ENCODE measurements at places on chromosomes 3 and 15.
A peak's percentile ranks its signal among the peaks of the same experiment; 100 is the strongest.

DNA sequence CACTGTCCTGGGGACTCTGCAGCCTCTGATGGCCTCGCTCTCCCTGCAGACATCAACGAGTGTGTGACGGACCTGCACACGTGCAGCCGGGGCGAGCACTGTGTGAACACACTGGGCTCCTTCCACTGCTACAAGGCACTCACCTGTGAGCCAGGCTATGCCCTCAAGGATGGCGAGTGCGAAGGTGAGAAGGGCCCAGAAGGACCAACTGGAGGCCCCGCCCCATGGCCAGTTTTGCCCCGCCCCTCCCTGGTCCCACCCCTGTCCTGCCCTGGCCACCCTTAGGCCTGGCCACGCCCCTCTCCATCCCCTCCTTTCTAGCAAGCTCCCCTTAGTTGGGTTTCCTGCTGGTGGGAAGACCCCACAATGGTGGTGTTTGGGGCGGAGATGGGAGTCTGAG, 77.5 kb downstream of the FBLN2 start:
- DNase-seq: no peak

DNA sequence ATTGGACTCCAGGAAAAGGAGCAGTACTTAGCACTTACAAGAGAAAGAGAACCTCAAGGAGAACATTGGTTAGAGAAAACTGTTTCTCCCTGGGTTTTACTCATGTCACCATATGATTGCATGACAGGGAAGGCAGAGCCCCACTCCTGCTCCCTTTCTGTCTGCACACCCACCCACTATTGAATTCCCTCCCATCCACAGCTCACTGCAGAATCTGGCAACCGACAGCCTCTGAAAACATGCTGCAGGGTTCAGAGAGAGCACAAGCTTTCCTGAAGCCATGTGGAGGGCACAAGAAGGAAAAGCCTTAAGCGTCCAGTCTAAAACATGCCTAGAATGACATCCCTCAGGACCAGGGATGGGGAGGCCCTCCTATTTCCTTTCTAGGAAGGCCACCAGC, 3.0 kb upstream of the IL17RD start:
- no peak for DNase-seq

DNA sequence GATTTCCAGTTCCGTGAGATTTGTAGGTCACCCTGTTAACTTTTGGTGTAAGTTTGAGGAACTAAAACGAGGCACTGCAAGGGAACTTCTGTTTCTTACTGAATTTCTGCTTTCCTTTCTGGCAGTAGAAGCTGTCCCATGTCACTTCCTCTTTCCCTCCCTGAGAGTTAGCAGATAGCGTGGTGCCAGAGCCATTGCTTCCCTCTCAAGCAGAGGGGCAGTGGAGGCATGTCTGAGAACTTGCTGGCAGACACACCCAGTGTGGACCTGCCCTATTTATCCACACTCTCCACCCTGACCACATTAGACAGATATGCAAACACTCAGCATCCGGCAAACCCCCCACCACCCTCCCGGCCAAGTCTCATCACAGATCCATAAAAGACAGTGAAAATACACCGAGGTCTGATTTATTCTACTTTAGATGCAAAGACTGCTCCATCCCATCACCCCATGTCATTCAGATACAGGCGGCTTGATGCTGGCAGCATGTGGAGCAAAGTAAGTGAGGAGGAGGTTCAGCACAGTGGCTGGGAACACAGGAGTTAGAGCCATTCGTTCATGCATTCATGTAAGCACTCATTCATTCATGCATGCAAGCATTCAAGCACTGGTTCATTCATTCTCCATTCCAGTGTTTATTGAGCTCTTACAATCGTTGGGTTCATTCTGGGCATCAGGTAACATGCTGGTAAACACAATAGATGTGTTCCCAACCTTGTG, 324.7 kb downstream of the SHQ1 start:
- peak; percentile 28 for DNase-seq

DNA sequence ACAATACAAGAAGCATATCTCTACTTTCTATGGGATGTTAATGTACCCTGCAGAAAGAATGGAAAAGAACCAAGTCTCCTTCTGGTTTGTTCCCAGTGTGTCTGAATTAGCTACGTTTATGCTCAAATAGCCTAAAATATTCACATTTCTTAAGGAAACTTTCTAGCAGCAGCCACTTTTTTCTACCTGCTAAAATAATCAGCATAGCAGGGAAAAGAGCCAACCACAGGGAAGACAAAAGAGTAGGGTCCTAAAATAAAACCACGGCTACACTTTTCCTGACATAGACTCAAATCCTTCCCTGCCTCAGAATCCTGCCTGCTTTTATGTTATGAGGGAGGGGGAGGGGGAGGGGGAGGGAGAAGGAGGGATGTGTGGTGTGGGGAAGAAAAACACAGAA, 136.7 kb downstream of the GBE1 start:
- no peak for DNase-seq

- DNase-seq: no peak
Measured at GRCh38 chr3:113054552-113054951, 63.8 kb downstream of the GTPBP8 start.

- DNase-seq: no peak
Measured at GRCh38 chr3:116445311-116445841, at the start of gene LSAMP. LSAMP (minus strand) TSS chr3:116445487.

DNA sequence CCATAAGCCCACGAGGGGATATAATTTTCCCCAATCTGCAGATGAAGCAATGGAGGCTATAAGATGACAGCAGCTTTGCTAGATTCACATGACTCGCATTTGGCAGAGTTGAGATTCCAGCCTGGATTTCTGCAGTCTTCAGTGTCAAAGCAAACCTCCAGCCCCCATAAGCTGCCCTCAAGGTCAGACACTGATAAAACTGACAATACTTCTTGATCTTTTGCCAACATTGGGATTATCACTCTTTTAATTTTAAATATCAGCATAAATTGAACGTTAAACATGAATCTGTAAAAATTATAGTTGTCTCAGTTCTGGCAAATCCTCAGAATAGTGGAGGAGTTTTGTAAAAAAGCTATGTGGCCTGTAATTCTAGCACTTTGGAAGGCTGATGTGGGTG, 234.1 kb upstream of the TRIM42 start:
- no peak for DNase-seq

DNA sequence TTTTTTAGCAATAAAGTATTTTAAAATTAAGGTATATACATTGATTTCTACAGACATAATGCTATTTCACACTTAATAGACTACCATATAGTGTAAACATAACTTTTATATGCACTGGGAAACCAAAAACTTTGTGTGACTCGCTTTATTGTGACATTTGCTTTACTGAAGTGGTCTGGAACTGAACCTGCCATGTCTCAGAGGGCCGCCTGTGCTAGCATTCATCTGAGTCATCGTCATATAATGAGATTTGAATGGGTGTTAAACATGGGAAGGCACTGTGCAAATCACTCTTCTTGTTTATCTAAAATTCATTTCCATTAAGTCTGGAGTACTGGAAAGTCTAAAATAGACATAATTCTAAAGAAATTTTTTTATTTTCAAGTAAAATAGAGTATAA, 12.9 kb downstream of the EIF2AK4 start:
- DNase-seq: no peak

GRCh38 chr3:119437691-119438258, 25.6 kb downstream of the TMEM39A start:
- peak; percentile 1 for DNase-seq

GRCh38 chr3:121601212-121601812, 8.1 kb downstream of the FBXO40 start:
- no peak for DNase-seq

DNA sequence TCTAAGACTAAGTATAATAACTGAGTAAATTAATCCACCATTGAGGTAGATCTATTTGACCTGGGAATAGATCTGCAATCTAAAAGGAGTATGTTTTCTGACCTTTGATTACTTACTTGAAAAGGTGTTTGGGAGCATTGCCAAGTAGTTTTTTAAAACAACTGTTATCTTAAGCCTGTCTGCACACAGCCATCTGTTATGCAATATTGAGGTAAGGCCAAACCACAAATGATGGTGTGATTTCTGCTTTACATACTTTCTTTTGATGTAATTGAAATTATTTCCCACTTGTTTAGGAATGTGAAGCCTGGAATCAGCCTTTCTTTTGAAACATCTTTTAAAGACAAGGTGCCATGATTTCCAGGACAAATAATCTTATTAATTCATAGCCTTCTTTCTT, 274.0 kb downstream of the BBX start:
- DNase-seq: no peak

DNA sequence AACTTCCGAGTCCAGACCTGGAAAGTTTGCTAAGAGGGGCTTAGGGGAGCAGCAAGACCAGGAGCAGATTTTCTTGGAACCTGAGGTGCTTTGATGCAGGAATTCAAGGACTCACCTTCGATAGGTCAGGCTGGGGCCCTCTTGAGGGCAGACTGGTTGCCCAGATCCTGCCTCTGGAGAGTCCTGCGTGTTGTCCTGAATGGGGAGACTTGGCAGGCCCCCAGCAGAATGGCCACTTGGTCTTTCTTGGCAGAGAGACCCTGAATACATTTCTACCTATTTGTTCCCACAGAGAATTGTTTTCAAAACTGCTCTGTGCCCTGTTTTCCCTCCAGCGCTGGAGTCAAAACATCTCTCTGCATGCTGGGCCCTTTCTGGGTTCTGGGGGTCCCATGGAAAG, 4.2 kb downstream of the KLF13 start:
- no peak for DNase-seq

DNA sequence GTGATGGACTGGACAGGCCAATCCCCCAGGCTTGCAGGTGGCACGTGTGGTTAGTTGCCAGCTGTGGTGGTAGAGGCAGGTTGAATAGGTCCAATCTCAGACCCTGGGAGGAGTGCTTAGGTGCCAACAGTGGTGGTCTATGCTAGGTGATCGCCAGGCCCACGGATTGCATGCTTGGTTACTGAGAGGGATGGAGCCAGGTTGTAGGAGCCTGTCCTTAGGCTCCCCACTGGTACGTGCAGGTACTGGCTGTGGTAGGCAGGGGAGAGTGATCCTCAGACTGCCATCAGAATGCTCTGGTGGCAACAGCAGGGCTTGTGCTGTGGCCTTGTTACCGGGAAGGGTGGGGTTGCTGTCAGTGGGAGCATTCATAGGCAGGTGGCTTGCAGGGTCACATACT, 44.7 kb downstream of the NCK1 start:
- DNase-seq: no peak

DNA sequence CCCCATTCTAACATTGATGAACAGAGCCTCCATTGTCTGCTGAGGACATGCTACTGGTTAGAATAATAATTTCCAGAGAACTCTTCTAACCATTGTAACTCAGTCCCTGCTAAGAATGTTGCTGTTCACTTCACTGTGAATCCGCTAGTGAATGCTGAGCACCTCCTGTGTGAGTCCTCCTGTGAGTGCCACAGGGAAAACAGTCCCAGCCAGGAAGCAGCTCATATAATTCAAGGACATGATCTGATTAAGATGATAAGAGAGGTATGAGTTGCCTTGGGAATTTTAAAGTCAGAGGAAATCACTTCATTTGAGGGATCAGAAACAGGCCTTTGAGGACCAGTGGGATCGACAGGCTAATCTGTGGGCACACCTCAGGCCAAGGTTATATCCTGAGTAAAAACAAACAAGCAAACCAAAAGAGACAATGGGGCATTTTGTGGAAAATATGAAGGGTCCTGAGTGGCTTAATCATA, 33.9 kb upstream of the GPR160 start:
- DNase-seq: no peak

DNA sequence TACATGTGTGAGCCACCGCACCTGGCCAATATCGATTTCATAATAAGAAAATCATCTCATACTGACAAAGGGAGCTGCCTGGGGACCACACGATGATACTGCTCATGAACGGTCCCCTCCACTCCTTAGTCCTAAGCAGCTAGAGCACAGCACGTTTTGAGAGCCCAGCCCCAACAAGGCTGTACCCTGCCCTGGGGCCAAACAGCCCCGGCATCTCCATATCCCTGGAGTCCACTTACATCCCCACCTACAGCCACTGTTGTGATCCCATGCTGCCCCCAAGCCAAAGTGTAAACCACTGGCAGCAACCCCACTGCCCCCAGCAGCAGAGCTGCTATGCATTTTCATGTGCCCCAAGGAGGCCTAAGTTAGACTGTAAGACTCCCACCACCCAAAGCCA, 52.8 kb downstream of the ADAM10 start:
- no peak for DNase-seq
